ENCODE measurements at places on chromosomes 1 and 21.

DNA sequence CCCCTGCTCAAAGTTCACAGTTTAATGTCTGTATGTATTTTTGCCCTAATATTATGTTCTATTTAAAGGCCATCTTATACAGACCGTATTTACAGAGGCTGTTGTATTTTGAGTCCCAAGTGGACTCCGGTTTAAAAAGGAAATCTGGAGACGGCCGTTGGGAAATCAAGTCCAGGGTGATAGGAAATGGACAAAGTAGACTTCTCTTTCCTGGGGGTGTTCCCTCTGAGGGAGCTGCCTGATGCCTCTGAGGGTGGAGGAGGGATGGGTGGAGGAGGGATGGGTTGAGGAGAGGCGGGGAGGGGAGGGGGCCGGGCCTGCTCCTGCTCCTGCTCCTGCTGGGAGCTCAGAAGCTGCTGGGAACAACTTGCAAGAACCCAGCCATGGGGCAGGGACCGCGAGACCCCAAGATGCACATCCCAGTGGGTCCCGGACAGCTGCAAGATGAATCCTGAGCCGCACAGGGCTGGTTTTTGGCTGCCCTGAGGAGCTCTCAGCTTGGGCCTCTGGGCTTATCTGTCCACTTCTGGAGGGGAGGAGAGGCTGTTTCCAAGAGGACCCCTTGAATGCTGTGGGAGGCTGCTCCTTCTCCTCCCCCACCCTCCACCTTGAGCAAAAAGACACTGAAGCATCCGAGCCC, 12.0 kb upstream of the ACTL8 start:
- no peak for DNase-seq

GRCh38 chr21:15752763-15753407, 23.1 kb downstream of the USP25 start:
- no peak for DNase-seq

DNA sequence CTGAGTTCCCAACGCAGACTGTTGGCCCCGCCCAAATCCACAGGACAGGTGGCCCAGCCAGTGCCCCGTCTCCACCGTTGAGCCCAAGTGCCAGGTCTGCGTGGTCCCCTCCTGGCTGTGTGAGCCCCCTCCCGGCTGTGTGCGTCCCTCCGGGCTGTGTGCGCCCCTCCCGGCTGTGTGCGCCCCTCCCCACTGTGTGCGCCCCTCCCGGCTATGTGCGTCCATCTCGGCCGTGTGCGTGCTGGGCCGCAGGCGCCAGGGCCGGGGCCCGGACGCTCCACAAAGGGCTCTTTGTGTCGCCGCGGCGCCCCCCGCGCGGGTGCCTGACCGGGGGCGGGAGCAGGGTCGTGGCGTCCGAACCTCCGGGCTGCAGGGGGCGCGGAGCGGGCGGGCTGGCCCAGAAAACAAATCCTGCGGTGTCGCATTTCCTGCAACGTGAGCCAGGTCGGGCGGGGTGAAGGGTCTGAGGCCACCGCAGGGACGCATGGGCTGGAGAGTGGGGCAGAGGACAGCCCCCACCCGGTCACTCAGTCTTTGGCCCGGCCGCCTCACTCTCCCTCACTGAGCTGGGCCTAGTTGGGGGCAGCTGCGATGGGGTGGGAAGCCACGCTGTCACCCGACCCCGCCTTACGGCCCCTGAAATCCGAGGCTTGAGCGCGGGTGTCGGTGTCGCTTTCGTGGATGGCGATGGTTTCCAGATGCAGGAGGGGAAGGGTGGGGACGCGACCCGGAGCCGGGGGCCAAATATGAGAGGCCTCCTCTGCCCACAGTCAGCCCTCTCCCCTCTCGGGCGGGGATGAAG, 18.8 kb downstream of the TNFRSF25 start:
- no peak for DNase-seq

- no peak for DNase-seq
Measured at GRCh38 chr1:213381572-213382084, 330.6 kb downstream of the RPS6KC1 start.

DNA sequence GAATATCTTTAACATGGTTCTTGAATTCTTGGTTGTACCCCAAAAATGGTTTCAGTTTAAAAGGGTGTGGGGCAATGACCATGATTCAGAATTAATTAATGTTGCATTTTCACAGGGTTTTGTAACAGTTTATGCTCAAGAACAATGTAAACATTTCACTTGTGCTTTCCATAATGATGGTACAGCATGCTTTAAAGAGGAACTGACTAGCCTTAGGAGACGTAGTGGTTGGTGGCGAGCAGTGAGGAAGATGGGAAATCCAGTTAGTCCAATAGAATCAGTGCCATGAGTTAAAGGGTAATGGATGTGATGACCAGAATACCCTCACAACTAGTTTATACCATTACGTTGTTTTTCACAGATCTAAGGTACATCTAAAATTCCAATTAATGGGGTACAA, 138.0 kb downstream of the HS2ST1 start:
- DNase-seq = no peak

GRCh38 chr21:19340303-19340702, 936.7 kb upstream of the TMPRSS15 start:
- no peak for DNase-seq

GRCh38 chr21:33828083-33828482, 87.5 kb downstream of the ATP5PO start:
- no peak for DNase-seq

Measured in stimulated activated CD8-positive, alpha-beta memory T cell treated with anti-CD3 and anti-CD28 coated beads, Interleukin-4, amount 100 ng/mL, for 1 hour (primary cell).